ENCODE measurements at places on chromosomes 3 and 15.
A peak's percentile ranks its signal among the peaks of the same experiment; 100 is the strongest.

- DNase-seq = no peak
Observed at GRCh38 chr3:11641683-11642430, 1.9 kb downstream of the VGLL4 start.

GRCh38 chr3:131091768-131092167 is 65.1 kb downstream of the NEK11 start:
- no peak for DNase-seq

GRCh38 chr3:47681016-47681415 is 100.7 kb downstream of the SMARCC1 start:
- no peak for DNase-seq

DNA sequence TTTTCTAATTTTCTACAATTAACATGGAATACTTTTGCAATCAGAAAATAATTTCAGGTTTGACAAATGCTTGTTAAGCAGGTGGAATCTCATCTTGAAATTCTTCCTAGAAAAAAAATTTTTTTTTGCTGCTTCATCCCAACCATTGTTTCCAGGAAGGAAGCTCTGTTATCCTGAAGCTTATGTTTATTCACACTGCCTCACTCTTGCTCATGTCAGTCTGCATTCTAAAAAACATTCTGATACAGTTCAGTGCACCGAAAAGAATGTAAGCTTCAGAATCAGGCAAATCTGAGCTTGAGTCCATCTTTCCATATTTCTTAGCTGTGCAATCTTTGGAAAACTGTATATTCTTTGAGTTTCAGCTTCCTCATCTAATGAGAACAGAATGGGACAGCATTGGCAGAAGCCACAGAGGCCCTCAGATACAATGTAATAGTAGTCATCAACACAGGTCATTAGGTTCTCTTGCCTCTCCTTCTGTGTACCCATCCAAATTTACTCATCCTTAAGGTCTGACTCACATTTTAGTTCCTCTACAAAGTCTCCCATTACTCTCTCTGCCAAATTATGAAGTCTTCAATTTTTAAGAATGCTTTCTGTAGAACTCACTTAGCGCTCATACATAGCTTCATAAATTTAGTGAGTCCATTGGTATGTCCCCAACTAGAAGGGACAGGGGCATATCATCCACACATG is 881.8 kb upstream of the NR2F2 start:
- no peak for DNase-seq

DNA sequence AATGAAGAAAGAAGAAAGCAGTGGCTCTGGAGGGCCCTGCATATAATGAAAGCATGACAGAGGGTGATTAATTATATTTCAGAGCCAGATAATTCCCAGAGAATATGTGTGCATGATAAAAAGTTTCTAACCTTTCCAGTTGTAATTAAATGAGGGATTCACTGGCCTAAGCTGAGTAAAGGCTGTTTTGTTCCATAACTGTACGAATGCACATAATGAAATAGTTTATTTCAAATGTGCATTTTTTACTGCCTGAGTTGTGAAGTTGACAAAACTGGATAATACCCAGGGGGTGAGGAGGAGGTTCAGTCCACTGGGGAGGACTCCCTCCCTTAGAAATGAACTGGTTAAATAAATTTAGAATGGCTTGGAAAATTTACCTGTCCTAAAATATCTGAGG is 616.4 kb downstream of the TAFA4 start:
- no peak for DNase-seq

GRCh38 chr3:152105446-152105845 is 163.3 kb upstream of the MBNL1 start:
- DNase-seq = no peak

DNA sequence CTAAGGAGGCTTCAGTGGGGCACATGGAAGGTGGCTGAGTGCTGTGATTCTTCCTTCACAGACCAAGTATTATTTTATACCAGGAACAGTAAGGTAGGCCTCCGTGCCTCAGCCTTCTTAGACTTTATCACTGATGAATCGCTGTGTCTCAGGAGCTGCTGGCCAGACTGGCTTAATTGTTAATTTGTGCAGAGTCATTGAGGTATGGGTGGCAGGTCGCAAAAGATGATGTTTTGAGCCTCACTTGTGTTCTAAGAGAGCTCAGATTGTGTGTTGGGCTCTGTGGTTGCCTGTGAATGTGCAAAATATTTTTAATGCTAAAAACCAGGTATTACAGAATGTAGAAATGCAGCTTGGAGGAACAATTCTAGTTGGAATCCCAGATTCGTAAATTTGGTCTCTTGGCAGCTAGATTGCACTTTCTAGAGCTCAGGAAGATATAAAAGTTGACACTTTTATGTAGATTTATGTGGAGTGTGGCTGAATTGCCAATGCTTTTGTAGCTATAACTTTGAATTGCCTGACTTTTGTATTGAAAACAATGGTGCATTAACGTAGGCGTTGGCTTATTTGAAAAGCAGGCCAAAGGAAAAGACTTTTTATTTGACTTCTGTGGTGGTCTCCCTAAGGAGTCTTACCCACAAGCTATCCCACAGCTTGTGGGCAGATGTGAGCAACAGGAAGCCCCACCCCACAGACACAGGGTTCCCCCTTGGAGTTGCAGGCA is 53.4 kb downstream of the LARS2 start:
- DNase-seq = no peak

- no peak for DNase-seq
Observed at GRCh38 chr3:36562945-36563344, 182.6 kb downstream of the STAC start.

DNA sequence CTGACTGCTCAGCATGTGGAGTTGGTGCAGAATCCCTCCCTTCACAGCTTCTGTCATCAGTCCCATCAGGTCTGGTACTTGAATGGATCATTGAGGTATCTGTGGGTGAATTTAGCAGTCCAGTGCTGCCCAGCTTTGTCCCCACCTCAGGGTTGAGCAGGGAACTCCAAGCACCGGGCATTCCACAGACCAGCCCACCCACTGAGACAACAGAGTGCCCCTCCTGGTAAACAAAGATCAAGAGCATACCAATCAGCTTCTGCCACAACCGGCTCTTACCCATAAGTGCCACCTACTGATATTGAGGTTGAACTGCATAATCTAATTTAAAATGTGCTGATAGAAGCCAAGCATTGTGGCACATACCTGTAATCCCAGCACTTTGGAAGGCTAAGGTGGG is 57.1 kb upstream of the FXR1 start:
- no peak for DNase-seq

DNA sequence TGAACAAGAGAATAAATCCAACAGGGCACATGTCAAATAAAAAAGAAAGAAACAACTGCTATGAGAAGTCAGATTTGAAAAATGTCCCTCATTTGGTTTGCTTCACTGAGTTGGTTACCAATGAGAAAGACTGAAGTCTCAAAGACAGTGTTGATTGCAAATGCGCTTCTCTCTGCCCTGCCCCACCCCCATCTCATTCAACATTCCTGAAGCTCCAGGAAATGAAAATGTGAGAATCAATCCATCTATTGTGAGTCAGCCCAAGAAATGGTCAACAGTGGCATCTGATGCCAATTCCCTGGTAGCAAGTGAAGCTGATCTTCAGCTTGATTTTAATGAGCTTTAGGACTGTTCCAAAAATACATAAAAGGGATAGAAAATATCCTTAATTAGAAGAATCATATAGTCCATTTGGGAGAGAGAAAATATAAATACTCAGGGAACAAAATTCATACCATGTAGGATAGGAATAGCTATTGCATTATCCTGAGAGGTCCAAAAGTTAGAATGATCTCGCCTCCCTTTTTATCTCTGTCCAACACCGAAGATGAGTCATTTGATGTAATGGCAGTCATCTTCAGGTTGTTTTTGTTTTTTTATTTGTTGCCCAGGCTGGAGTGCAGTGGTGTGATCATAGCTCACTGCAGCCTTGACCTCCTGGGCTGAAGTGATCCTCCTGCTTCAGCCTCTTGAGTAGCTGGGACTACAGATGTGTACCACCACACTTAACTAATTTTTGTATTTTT is 200.3 kb upstream of the UMPS start:
- peak; percentile 20 for DNase-seq

GRCh38 chr3:52468336-52468735 is 12.9 kb downstream of the NISCH start:
- no peak for DNase-seq

- DNase-seq = no peak
Observed at GRCh38 chr3:123762805-123763204, 121.3 kb downstream of the MYLK start.

- DNase-seq = no peak
Observed at GRCh38 chr3:23959135-23959900, 14.2 kb downstream of the NR1D2 start.

DNA sequence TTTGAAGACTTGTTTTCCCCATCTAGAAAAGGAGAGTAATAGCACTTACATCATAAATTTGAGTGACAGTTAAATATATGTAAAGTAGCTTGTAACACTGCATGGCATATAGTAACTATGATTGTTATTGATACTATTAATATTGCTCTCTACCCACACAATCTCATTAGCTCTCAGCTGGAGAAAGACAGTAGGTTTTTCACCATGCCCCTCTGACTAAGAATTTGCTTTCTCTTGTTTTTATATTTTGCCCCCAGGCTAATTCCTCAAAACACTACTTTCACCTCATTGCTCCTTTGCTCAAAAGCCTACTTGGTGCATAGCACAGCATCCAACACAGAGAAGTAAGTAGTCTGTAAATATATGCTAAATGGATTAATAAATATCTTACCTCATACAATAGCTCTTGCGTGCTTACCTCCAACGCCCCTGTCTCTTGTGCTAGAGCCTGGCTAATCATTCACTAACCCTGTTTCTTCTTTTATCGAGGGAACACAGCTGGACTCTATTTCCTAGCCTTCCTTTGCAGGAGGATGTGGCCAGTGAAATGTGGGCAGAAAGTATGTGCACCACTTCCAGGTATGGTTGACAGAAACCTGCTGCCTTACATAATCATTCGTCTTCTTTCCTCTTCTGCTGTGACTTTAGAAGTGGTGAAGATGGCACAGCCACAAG is 190.0 kb downstream of the PLCH1 start:
- peak; percentile 50 for DNase-seq

- peak; percentile 24 for DNase-seq
Observed at GRCh38 chr3:72996121-72996472, 514 bp upstream of the PPP4R2 start.

DNA sequence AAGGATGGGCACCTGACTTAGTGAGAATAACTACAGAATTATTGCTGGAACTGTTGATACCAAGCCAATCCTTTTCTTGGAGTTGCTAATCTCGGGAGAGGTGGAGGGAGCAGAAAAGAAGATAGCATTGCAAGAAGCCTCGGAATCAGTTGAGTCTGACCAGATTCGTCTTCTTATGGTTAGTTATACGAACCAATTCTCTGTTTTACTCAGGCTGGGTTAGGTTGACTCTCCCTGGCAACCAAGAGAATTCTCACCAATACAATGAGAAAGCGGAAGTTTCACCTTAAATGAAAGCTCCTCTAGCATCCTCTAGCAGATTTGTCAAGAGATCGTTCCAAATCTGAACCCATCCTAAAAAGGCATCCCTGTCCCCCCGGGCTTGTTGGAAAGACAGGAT is 43.5 kb upstream of the UBE2E1 start:
- no peak for DNase-seq

Data from body of pancreas (tissue), 4 donors.